HuH-7.5 (cell line): ENCODE measurements at places on chromosomes 2 and 18.

- peak; percentile 82 for DNase-seq
These were observed 98.2 kb upstream of the B3GNT7 start for GRCh38 chr2:231297108-231297908.

GRCh38 chr2:217828336-217828735, 174.5 kb downstream of the TNS1 start:
- no peak for DNase-seq

DNA sequence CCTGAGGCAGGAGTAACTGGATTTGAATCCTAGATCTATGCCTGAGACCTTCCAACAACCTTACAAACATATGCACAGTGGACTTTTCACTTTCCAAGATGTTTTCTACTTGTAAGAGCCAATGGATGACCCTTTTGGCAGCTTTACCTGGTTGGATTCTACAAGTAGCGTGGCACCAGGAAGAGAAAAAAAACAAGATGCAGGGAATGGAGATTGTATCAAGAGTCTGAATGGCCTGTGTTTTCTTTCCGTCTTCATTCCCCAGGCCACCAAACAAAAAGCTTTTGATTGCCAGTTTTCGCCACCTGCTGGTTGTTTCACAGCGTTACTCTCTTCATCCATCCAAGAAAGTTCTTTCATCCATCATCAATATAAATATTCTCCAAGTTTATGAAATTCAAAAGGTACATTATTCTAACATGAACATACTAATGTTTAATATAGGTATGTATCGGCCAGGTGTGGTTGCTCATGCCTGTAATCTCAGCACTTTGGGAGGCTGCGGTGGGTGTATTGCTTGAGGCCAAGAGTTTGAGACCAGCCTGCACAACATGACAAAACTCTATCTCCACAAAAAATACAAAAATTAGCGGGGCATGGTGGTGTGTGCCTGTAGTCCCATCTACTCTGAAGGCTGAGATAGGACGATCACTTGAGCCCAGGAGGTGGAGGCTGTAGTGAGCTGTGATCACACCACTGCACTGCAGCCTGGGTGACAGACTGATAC, 3.5 kb upstream of the BCL2 start:
- DNase-seq = peak; percentile 49

DNA sequence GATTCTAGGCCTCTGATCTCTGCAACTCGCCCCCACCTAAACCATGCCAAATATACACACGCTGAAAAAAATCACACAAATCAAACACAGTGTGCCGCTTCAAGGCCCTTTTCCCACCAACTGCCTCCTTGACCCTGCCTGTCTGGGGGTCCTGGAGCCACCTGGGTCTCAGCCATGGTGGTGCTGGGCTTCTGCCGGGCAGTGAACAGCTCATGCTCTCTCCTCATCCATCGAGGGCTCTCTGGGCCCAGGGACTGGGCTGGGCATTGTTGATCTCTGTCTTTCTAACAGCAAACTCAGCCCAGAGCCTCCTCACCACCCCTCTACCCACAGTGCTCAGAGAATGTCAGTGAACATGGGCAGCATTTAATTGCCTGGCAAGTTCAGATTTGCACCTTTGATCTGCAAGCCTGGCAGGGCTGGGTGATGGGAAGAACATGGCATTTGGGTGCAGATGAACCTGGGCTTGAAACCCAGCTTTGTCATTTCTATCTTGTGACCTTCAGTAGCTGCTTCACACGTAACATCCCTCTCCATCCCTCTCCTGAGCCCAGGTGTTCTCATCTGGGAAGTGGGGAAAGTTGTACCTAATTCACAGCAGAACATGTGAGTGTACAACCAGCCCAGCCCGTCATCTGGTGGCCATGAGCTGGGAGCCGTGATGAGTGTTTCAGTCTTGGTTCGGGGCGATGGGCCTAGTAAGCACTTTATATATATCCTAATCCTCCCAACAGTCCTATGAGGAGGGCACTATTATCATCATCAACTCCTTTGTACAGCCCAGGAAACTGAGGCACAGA, 46.1 kb downstream of the SDC1 start:
- DNase-seq = no peak

DNA sequence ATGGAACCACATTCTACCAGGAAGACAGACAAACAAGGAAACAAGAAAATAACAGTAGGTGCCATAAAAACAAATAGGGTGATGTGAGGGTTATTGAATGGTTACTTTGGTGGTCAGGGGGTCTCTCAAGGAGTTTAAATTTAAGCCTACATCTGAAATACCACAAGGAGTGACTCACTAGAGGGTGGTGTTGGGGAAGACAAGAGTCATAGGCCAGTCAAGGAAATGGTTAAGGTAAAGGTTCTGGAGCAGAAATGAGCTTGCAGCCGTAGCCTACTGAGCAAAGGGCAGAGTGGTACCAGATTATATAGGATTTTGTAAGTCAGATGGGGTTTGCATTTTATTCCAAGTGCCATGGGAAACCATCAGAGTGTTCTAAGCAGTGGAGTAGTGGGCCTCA, 135.6 kb upstream of the DAPL1 start:
- no peak for DNase-seq

GRCh38 chr2:133431289-133431688, 137.0 kb downstream of the NCKAP5 start:
- no peak for DNase-seq

- DNase-seq = no peak
These were observed 1.0 kb downstream of the GAREM2 start for GRCh38 chr2:26173776-26174482.

DNA sequence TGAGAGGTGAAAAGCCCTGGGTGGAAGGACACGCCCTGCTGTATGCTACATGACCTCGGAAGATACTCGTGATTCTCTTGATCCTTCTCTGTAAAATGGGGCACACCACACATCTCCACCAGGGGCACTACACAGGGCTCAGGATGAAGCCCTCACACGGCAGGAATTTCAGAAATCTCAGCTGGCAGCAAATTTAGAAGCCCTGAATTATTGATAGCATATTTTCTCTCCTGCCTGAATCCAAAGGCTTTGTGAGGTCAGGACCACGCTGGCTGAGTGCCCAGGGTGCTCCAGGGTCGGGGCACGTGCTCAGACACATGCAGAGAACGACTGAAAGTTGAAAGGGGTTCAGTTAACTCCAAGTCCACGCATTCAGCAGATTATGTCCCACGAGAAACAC, 42.1 kb upstream of the GALR1 start:
- peak; percentile 27 for DNase-seq
